ENCODE measurements at places on chromosomes 5 and 9.
A peak's percentile ranks its signal among the peaks of the same experiment; 100 is the strongest.

DNA sequence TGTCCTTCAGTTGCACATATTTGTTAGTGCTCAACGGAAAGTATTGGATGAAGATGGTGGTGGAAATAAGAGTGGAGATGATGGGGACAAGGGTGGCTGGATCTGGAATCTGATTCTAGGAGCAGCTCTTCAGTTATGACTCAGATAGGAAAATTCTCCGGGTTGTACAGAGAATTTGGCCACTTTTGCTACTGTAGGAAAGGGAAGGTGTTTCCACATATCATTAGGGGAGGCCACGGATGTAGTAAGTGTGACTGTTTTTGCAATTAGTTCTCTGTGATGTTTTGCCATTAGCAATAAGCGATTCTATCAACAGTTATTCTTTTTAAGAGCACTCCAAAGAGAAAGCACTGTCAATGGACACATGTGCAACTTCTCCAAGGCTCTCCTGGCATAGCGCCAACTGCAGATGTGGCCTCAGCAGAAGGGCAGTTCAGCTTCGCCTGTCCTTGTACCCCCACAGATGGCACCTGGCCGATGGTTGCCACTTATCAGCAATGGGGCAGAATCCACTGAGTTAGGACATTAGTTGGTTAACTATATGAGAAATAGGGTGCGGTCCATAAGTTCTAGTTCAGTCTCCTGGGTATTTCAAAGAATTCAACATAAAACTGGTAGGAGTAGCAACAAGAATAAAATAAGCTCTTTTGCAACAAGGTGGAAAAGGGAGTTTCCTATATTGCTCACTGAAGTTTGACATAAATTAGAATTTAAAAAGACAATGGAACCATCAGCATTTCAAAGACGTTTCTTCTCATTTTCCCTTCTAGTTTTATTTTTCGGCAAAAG, 96.3 kb downstream of the ARSB start:
- no peak for DNase-seq

GRCh38 chr5:123180178-123180577, 91.1 kb downstream of the PRDM6 start:
- no peak for DNase-seq

DNA sequence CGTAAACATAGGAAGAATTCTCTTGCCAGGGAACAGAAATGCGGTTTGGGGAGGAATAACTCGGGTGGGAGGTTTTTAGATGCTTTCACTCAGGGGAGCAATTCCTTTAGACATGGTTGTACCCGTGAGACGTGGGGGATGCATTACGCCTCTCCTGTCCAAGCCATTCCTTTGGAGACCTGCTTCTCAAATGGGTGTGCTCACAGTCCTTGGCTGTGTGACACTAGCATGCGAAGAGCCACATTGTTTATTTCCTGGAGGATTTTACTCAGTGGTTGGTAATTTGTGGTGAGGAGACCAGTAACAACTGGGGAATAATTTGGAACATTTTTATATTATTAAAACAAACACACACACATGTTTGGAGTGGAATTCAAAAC, 18.5 kb downstream of the COL15A1 start:
- DNase-seq: no peak

DNA sequence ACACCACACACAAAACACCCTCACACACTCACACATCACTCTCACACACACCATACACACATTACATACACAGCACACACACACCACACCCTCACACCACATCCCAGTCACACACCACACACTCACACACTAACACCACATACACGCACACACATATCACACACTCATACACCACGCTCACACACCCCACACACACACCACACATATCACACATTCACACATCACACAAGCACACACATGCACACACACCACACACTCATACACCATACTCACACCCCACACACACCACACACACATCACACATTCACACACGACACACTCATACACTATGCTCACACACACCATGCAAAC, 543 bp upstream of the UBE2QL1 start:
- no peak for DNase-seq

DNA sequence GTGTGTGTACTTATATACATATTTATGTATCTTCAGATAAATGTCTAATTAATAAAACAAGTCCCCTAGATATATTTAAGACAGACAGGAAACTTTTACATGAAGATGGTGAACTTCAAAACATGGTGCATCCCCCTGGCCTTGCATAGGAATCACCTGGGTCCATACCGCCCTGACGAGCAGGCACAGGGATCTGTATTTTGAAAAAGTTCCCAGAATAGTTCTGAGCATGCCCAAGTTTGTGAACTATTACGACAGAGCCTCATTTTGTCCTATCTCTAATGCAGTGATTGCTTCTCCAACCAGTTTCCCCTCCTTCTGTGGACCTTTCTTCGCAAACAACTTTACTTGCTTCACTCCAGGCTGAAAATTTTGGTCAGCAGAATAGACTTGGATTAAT, 98.1 kb downstream of the APBA1 start:
- DNase-seq: no peak

DNA sequence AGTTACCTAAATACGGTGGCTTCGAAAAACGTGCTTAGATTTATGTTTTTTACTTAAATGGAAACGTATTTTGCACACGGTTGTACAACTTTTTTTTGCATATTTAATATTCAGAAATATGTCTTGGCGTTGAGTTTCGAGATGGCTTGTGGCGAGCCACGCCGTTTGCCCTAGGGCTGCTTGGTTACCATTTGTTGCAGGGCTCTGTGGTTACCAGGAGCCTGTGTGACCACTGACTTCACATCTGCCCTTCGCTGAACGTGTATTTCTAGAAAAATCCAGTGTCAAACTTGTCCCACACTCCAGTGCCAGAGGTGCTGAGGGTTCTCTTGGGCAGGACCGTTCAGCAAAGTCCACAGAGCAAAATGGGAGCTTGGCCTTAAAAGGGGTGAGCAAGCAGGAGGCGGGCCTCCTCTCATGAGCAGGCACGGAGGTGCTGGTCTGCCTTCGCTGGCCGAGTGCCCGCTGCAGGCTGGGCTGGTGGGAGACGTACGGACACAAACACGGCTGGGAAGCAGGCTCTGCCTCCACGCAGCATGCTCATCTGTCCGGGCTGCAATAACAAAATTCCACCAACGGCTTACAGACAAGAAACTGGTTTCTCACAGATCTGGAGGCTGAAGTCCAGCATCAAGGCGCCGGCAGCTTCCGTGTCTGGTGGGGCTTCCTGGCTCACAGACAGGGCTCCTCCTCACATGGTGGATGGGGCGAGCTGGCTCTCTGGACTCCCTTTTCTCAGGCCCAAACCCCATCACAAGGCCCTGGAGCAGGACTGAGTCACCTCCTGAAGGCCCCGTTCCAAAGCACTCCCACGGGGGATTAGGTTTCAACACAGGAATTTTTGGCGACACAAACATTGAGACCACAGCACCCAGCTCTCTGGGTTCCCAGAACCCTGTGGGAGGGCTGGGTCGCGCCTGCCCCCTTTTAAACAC, 5.4 kb downstream of the MRPL36 start:
- peak; percentile 51 for DNase-seq

DNA sequence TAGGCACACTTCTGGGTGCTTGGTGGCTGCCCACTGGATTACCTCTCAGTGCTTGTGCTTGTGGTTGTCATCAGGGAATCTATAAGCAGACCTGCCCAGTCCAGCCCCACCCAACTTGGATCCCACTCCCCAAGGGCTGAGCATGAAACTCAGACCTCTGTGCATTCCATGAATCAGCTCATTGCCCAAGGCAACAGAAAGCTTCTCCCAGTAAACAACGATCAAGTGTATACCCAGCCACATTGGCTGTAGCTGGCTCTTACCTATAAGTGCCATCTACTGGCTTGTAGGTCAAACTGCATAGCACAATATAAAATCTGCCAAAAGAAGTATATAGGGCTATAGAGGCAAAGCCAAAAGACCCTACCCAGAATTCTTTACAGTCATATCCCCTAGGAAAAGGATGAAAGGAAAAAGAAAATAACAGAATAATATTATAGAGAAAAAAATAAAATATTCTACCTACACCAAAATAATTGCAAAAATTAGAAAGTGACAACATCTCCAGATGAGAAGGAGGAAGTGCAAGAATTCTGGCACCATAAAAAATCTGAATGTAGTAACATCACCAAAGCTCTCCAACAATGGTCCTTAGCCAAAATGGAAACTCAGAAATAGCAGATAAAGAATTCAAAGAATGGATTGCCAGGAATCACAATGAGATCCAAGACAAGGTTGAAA, 321.0 kb upstream of the TRPC7 start:
- peak; percentile 70 for DNase-seq

GRCh38 chr5:175491223-175491622, 12.9 kb downstream of the SFXN1 start:
- DNase-seq: no peak

DNA sequence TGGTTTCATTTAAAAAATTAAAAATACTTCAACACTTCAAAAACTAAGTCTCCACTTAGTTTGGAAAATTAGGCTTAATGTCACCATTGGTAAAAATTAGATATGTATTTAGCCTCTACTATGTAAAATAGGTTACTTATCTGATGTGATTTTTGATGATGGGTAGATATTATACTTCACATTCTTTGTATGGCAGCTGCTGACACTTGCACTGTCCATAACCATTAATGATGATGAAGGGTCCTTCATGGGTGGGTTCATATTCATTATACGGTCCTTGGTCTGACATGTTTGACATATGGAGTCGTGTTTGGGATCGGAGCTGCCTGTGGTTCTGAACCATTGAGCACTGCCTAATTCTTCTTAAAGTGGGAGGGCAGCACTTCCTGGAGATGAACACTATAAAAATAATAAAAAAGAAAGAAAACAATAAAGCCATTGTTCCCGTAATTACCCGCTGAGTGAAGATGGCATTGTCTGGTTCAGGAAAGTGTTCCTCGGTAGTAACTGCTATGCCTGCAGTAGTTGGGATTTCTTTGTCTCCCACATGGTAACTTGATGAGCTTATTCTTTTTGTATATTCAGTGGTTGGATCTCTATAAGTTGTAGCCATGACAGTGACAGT, 2.2 kb downstream of the LRRTM2 start:
- no peak for DNase-seq

DNA sequence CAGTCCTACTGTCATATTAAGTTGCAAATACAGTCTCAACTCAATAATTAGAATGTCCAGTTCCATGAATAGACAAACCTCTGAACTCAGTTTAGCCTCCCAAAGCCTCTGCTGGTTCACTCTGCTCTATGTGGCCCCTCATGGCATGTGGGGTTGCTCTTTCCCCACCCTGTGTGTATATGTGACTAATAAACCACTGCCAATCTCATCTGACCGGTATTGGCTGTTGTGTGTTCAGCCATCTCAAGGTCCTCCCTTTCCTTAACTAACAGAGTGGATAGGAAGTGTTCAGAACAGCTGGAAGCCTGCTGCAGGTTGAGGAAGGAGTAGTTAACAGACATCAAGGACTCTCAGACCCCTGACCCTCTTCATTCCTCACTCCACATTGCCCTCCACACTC, 55.3 kb downstream of the IL33 start:
- DNase-seq: no peak

GRCh38 chr5:176528301-176528700, 8.9 kb downstream of the RNF44 start:
- DNase-seq: no peak

GRCh38 chr9:82354279-82354659, 365.7 kb downstream of the SPATA31D1 start:
- DNase-seq: peak; percentile 92

- DNase-seq: no peak
Measured at GRCh38 chr5:176609724-176610434, at the start of gene GPRIN1. GPRIN1 (minus strand) TSS chr5:176610156; CDS start chr5:176599834, 10,322 bp downstream.

GRCh38 chr5:139246394-139246793, 47.1 kb upstream of the MATR3 start:
- peak; percentile 7 for DNase-seq

DNA sequence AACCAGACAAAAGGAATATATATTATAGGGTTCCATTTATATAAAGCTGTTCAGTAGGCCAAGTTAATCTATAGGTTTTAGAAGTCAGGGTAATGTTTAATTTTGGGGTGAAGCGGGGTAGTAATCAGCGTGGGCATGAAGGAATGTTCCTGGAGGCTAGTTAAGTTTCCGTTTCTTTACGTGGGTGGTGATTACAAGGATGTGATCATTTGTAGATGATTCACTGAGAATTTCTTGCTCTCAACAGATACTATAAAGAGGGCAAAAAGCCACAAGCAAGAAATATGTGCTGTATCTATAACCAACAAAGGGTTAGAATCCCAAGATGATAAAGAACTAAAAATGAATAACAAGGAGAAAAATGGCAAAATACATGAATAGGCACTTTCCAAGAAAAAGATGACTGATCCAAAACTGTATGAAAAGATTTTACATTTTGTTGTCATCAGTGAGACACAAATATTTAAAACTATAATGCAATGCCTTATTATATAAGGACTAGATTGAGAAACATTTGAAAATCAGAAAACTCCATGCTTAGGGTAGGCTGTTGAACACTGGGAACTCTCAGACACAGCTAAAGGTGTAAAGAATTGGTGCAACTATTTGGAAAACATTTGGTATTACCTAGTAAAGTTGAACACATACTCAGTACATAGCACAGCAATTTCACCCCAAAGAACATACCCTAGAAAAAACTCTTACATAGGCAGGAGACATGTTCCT, 224.3 kb upstream of the S1PR3 start:
- DNase-seq: peak; percentile 96
